Stimulated activated CD4-positive, alpha-beta T cell treated with anti-CD3 and anti-CD28 coated beads, Interleukin-4, amount 100 ng/mL, for 24 hours (primary cell): ENCODE measurements at places on chromosomes 7 and 10.

DNA sequence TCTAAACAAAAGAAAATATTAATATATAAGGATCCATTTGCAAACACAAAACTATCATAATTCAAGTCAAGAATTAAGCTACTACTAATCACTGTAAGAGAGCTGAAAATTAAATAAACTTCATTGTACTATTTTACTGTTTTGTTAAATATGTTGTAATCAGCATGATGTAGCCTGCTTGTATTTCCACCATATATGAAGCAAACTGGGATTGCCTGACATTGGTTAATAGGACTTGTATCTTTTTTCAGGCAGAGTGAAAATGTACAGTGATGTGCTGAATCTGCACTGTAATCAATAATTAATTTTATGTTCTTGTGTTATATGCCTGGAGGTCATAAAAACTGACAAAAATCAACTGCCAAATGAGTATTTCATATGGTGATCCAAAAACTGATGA lies 25.4 kb downstream of the TRDMT1 start:
- DNase-seq = no peak

DNA sequence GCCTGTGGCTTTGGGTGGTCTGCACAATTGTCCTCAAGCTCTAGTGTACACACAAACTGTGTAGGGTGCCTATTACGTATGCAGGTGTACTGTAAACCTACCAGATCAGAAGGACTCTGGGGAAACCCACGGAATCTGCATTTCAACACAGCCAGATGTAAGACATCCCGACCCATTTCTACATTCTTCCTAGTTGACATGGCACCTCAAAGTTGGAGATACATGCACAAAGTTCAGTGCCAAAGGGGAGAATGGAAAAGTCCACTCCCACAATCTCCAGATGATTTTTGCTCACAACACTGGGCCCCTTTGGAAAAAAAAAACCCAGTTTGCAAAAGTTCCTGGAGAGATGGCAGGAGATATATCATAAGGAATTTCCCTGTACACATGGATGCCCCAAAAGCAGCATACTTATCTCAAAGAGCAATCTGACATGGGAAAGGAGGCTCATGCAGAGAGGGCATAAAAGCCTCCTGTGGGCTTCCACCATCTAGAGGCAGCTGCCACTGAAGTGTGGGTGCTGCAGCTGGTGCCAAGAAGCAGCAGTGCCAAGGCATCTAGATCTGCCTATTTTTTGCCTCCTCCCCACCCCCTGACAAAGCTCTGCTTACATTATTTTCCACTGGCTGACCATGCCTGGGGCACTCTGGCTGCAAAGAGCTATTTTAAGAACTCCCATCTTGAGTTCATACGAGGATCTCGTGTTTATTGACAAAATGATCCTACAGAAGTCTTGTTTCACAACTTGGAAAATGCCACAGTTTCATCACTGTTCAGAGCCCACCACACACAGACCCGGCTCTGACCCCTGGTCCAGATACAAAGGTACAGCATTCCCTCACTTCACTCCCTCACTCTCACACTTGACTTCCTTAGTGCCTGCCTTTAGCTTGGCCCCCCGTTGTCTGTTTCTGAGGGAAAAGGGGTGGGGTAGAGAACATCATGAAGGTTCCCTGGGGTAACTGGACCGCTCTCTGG lies 12.9 kb downstream of the TECTB start:
- no peak for DNase-seq

DNA sequence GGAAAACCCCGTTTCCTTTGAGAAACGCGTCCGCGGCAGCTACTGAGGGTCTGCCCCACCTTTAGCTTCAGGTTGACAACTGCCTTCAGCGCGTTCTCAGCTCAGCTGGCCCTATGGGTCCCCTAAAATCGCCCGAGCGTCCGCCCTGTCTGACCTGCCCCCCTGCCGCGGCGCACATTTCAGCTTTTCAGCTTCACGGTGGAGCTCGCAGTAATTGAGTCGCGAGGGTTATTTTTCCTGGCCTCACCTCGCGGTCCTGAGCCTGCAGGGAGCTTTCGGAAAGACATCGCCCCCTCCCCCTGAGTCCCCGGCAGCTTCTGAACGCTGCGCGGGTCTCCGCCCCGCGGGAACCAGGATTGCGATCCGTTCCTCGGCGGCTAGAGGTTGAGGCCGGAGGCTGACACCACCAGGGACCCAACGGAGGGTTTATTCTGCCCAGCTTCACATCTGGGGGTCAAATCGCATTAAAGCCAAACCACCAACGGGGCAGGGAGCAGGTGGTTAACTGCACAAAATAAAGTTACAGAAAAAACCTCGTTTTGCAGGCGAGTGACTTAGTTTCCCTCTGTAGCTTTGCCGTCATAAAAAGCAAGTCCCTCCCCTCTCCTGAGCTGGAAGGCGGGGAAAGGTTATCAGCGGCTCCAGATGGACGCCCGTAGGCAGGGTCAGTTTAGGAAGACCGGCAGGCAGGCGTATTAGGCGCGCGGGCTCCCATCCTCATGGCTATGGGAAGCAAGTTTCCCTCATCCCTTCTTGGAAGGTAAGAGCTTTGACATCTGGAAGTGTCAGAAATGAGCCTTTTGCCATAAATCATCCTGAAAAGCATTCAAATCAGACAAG lies 11.0 kb downstream of the TWIST1 start:
- no peak for DNase-seq

GRCh38 chr10:24340883-24341282 lies 131.9 kb downstream of the KIAA1217 start:
- DNase-seq = no peak

DNA sequence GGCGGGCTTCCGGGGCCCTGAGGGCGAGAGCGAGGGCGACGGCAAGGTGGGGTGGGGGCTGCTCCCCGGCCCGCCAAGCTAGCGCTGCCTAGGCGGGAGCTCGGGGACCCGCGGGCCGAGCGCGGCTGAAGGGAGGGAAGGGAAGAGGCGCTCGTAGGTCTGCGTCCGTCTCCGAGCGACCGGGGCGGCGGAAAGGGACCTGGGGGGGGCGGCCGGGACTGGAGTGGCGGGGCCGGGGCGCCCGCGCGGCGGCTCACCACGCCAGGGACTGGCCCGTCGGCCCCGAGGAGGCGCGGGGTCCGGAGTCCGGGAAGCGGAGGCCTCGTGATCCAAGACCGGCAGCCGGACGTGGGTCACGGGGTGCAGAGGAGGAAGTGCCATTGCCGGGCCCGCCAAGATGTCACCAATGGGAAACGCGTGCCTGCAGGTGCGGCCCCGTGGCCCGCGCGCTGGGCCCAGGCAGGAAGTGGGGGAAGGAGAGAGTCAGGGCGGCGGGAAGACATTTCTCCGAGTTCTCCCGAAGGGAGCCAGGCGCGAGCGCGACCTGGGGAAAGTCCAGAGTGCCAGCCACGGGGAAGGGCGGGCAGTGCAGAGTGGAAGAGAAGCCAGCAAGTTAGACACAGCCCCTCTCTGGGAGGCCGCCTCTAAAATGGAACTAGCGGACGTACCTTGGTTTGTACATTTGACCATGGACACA lies 11.9 kb downstream of the HNRNPF start:
- DNase-seq = peak; percentile 82

DNA sequence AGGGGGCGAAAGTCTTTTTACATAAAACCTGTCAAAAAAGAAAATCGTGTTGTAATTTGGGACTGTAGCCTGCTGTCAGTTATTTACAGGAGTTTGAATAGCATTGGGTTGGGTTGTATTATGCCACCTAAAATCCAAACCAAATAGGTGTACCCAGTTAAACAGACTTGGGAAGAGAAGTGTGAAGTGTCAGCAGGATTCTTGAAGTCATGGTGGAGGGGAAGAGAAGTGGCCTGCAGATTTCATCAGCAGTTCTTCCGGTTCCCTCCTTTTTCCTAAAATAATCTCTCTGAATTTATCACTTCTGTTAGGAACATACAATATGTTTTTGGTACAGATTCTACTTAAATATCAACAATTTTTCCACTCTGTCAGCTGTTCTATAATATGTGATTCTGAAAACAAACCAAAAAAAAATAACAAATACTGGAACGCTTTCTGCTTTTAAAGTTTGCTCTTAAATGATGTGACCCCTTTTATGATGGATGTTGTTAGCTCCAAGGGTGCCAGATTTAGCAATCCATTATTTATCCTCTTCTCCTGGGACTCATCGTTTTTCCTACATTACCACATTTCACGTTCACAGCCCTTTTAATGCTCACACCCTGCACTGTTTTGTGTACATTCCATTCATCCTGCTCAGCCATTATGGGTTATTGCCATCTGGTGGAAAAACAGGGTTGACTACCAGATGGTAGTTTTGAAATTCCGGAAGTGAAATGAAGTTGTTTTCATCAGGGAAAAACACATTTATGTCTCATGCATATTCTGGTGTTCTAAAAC lies 18.7 kb upstream of the ARHGAP12 start:
- DNase-seq = no peak

DNA sequence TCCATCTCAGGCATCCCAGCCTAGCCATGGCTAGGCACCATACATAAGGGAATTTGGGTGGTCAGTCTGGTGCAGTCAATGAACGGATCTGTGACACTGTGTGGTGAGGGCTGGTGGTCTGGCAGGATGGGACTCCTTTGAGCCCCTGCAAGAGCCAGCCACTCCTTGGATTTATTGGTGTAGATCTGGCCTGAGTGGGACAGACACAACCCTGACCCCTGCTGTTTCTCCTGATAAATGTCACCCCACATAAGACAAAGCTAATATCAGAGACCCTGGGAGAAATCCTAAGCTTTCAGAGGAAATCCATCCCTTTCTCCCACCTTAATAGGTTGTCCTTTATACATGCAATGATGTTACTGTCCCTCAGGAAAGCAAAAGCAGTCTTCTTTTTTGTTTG lies 2.3 kb downstream of the FBXO24 start:
- DNase-seq = no peak

DNA sequence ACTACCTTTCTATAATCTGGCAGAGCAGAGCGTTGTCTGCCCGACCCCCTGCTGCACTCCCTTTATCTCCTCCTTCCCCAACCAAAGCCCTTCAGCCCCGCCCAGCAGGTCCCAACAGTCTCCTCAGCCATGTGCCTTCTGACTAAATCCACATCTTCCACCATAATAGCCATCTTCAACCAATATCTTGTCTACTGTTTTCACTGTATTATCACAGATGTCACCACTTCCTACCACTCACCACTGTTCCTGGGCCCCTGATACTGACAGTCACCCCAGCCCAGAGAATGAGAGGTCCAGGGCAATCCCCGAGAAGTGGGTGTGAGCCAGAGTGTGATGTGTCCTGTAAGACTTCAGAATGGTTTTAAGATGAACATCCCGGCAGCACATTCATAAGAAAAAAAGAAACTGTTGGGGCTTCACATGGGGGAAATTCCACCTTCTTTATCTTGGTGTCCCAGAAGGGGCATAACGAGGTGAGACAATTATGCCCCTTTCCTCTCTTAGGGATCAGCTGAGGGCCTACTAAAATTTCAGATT lies 25.3 kb downstream of the CCDC6 start:
- DNase-seq = peak; percentile 83

DNA sequence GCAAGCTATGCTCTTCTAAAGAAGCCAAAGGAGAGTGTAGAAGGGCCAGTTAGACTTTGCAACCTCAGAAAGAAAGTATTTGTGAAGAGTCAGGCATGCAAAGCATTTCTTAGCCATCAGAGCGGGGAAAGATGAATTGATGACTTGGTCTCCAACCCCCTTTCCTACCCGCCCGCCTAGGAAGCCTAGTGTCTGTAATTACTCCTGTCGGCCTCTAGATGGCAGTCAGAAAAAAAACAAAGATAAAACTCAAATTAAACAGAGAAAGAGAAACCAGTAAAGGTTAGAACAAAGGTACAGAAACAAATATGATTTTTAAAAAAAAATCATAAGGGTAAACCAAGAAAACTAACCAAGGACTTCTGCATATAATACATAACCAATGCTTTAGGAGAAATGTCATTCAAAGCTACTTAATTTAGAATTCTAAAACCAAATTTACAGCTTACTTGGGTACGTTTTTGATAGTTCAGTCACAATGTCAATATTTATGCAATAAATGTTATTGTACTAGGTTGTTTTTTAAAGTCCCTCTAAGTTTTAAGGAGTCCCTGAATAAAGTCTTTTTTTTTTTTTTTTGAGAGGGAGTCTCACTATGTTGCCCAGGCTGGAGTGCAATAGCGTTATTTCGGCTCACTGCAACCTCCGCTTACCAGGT lies 97.6 kb downstream of the LYZL1 start:
- DNase-seq = peak; percentile 17

DNA sequence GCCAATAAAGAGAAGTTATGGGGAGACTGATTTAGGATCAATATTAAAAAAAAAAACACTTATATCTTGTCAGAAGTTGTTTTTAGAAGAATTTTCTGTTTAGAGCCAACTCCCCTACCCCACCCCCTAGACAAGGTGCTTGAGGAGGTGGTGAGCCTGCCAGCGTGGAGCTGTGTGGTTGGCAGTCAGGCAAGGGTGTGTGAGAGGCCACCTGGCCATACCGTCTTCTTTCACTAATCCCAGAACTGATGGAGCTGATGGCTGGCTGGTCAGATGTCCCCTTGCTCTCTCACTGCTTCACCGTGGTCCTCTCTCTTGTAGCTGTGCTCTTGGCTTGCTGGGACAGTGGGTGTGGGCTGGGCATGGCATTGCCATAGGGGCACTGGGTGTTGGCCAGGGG lies 34.3 kb downstream of the NACAD start:
- no peak for DNase-seq

GRCh38 chr10:78186572-78186971 lies 152.9 kb downstream of the RPS24 start:
- no peak for DNase-seq

DNA sequence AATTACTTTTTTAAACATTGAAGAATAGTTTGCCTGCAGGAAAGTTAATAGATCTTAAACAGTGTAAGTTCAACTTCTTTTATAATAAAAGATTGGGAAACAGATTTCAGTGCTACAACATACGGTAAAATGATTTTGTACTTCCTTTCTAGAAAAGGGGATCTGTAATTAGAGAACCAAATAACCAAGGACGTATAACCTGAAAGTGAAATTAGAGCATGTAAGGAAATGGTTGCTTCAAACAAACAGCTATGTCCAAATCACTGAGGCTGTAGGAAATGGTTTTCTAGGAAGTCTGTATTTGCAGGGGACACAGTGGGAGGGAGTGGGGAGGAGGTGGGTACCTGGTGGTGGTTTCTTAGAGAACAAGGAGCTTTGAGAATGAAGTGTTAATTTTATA lies 57.9 kb upstream of the EXOC6 start:
- DNase-seq = no peak

GRCh38 chr7:4655311-4655710 lies 26.8 kb upstream of the FOXK1 start:
- DNase-seq = no peak

- DNase-seq = peak; percentile 59
Measured at GRCh38 chr7:139682136-139683013, 95.4 kb downstream of the HIPK2 start.

- no peak for DNase-seq
Measured at GRCh38 chr7:41175435-41175834, 527.5 kb downstream of the INHBA start.

GRCh38 chr10:26689399-26689798 lies 8.1 kb upstream of the PDSS1 start:
- DNase-seq = no peak

DNA sequence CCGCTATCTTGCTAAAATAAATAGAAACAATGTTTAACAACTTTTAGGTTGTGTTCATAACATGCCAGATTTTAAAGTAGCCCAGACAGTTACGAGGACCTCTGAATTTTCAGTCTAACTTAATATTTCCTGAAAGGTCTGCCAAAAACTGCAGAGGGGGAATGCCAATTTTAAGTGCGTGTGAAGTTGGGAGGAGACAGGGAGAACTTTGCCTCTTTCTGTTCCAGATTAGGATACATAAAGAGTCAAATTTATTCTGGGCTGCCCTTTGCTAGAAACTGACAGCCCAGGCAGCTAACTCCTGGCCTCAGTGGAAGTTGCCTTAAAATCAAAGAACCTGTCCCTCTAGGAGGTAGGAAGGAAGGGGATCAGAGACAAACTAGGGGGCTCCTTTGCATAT lies 52.3 kb upstream of the PIP4K2A start:
- DNase-seq = no peak
